ENCODE measurements at places on chromosomes 4 and X.

- no peak for DNase-seq
These were observed 27.7 kb upstream of the METAP1 start for GRCh38 chr4:98967786-98968329.

GRCh38 chrX:124534536-124534935 lies 188.2 kb downstream of the SH2D1A start:
- no peak for DNase-seq

- no peak for DNase-seq
These were observed 899.8 kb downstream of the RAB28 start for GRCh38 chr4:12584116-12584875.

GRCh38 chr4:154911097-154911496 lies 130.0 kb downstream of the RBM46 start:
- no peak for DNase-seq

GRCh38 chrX:5823903-5824302 lies 404.8 kb downstream of the NLGN4X start:
- DNase-seq, result no peak

DNA sequence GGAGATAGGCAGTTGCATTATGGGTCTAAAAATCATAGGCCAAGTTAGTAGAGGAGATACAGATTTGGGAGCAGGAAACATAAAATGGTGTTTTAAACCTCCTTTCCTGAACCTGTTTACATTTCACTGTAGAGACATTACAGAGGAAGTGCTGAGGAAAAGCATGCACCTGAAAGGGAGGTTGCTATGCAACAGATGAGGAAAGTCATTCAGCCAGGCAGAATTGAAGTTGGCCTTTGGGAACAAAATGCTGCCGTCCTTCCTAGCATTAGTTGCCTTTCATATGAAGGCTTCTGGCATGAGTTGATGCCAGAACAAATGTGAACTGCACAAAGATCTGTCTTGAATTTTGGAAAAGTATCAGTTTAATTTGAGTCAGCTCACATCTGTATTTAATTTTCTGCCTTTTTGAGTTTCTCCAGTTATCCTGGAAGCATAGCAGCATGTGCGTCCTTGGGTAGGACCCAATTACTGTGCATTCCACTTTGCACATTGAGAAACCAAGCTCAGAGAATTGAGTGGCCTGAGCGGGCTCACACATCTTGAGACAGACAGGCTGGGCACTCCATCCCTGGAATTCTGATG lies 38.2 kb downstream of the MAGED1 start:
- no peak for DNase-seq

DNA sequence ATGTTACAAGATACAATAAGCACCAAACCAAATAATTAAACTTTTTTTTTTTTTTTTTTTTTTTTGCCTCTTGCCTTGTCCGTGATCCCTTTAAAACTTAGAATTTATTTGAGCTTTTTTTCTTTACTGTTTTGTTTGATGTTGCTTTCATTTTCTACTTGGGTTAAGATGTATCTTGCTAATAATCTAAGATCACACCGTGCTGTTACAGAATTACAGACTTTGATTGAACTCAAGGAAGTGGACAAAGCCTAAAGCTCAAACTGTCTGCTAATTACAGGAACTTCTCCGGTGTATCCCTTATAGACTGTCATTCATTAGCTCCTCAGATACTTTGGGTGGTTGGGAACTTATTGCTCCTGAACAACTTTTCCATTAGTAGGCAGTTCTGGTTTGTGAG lies 26.5 kb downstream of the STIM2 start:
- DNase-seq, result no peak

DNA sequence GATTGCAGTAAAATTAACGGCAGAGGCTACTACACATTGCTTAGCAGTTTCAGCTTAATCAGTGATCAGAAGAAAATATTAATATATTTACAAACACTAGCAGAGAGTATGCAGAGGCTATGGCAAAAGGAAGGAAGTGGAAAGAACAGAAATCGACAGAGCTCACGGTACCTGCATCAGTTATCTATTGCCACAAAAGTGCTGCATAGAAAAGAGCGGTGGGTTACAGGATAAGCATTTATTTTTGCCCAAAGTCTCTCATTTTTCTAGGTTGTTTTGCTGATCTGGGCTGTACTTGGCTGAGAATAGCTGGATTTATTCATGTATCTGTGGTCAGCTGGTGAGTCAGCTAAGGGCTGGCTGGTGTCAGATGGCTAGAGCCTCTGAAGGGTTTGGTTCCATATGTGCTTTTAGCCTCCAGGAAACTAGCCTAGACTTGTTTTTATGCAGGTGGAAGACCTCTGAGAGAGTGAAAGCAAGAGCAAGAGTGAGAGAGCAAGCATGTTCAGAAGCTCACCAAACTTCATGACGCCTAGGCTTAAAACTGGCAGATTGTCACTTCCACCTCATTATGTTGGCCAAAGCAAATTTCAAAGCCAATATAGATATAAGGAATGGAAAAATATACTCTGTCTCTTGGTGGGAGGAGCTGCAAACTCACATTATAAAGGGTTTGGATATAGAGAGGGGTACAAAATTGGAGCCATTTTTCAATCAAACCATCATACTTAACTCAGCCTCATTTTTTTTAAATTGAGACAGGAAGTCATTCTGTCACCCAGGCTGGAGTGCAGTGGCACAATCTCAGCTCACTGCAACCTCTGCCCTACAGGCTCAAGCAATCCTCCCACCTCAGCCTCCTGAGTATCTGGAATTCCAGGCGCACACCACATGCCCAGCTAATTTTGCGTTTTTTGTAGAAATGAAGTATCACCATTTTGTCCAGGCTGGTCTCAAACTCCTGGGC lies 153.2 kb upstream of the RPL34 start:
- DNase-seq, result no peak

- no peak for DNase-seq
These were observed 1.7 kb upstream of the TCEAL8 start for GRCh38 chrX:103256651-103257050.

DNA sequence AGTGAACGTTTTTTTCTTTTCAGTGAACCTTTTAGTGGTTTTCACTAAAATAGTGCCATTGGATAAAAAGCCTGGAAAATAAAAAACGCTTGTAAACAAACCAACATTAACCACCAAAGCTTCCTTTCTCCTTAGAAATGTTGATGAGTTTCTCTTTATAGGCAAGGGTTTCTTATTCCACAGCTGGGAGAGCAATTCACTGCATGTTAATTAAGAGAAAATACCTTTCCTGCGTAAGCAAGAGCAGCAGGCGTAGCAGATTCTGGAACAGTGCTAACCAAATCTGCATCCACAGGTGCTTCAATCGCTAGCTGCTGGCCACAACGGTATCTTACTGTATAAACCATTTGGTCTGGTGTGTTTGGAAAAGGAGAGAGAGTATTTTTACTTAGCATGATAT lies 13.3 kb upstream of the AASDH start:
- DNase-seq, result no peak

DNA sequence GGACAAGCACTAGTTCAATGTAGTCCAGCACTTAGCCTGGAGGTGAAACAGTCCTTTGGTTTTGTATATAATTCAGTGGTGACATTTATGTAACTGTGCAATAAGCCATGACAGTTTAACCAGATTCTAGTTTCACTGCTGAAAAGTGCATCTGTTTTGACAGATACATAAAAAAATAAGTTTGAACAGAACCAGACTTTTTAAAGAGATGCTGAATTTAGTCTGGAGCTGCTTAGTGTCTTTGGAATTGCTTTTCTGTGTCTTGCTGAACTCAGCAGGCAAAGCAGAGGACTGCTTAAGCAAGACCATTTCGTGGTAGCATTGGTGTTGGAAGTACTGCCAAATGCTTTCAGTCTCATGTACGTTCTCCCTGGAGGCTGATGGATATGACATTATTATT lies 393.5 kb downstream of the MAPK10 start:
- no peak for DNase-seq

DNA sequence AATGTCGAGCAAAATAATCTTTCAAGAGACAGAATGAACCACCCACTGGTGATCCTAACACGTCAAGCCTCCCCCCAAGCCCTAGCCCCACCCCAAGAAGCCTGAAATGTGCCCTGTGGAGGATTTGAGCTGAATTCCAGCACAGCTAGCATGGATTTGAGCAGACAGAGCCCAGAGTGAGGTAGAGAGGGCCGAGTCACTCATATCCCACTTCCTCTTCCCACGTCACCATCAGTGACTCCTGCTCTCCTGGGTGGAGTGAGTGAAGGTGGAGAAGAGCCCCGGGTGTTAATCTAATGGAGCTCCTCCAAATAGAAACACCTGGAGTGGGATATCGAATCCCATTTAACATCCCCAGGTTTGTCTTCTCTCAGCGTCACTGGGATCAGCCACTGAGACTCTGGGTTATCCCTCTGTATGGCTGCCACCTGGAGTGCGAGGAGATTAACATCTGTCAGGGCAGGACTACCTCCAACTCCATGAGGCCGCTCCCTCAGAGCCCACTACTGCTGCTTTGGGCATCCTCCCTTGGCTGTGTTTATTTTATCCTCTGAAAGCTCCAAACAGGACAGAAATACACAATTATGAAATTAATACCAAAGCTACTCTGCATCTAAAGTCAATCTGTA lies 136.6 kb downstream of the NWD2 start:
- no peak for DNase-seq

- no peak for DNase-seq
These were observed 137.7 kb downstream of the C4orf33 start for GRCh38 chr4:129233691-129234090.

Measured in adrenal gland (tissue), 19 donors.